Activated T-cell treated with anti-CD3 and anti-CD28 coated beads for 48 hours (primary cell): ENCODE measurements at places on chromosomes 3 and 15.

DNA sequence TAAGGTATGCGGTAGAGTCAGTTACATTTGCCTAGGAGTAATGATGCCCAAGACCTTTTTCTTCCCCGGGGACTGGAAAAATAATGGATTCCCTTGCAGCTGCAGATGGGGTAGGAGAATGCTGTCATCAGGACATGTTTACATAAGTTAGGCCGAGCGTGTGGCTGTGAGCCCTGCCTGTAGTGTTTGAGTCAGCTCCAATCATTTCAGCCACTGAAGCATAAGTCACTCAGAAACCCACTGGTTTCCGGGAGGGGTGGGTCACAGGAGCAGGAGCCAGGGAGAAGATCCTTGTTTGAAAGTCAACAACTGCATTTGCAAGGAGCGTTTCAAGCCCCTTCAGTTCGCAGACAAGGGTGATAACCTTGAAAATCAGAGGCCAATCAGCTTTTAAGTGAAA lies 562.3 kb downstream of the MCTP2 start:
- no peak for DNase-seq

DNA sequence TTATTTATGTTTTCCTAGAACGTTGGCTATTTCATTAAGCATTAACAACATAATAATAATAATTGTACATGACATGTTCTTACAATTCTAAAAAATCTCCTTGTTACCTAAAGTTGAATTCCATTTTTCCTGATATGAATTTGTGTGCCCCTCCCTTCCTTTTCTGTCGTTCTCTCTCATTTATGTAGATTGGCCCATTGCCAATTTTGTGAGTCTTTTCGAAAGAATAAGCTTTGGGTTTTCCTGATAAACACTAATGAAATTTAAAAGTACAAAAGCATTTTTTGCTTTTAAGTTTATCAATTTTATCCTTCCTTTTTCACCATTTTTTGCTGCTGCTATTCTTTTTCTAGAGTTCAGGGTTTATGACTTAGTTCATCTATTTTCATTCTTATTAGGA lies 44.9 kb downstream of the PRR23E start:
- DNase-seq: no peak

GRCh38 chr3:175066617-175067415 lies 207.7 kb downstream of the NAALADL2 start:
- no peak for DNase-seq

GRCh38 chr3:132164469-132165092 lies 129.8 kb upstream of the CPNE4 start:
- no peak for DNase-seq

DNA sequence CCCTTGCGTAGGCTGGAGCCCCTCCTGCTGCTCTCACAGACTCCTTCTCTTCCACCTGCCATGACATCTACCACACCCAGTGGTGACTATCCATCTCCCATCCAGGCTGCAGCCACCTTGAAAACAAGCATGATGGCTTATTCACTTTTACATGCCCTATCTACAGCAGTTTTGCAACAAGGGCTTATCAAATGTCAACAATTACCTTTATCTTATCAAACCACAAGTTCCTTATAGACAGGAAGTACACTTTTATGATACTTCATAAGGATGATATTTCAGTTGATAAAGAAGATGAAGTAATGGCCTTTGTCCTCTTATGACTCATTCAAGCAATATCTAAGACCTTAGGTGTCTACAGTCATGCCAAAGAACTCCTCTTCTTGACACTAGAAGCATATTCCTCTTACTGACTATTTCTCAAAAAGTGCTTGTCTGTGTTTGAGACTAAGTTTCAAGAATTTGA lies 125.3 kb upstream of the SPRED1 start:
- no peak for DNase-seq
